Activated CD8-positive, alpha-beta T cell treated with anti-CD3 and anti-CD28 coated beads, Interleukin-2, amount 10 ng/mL, durations not matched to agents 7 days and 5 days (primary cell): ENCODE measurements at places on chromosomes 6 and 20.

DNA sequence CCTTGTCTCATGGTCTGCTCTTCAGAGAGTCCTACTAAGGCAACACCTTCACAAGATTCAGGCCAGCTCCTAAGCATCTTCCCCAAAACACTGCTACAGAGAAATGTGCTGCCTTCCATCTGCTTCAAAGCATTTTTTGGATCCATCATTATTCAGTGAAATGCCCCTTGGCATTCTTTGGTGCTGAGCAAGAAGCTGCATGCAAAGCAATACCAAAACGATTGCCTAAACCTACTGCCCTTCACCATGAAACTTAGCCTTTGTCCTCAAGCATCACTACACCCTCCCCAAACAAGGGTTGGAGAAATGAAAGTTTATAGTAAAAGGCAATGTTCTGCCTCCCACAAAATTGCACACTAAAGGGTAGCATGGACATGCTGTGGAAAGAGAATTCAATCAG is 93.5 kb downstream of the SNAP25 start:
- no peak for DNase-seq

GRCh38 chr6:9412951-9413559 is 977.7 kb upstream of the SLC35B3 start:
- DNase-seq = peak; percentile 33

DNA sequence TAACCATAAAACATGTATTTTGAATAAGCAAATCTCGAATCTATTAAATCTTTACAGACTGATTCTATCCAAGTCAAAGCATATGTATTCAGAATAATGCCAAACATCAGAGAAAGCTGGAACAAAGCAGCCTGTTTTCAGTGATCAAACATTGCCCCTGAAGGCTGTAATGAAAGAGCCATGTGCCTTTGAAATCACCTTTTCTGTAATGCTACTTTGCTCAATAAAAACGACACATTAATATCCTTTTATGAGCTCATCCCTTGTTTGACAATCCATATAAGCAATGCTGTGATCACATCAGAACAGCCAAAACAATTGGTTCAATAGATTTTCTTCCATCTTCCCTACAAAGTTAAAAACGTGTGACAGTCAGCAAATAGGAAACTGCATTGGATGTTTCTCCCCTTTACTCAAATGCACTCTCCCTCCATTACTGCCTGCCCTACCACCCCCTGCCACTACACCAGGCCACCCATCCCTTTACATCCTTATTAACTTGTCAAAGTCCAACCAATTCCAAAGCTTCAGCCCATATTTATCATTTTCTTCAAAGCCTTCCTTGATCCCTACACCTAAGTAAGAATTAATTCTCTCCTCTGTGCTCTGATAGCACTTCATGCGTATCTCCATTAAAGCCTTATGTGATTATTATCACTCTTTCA is 42.0 kb downstream of the THEMIS start:
- DNase-seq = no peak

GRCh38 chr20:2305479-2305878 is 9.7 kb downstream of the TGM3 start:
- no peak for DNase-seq

- DNase-seq = no peak
Measured at GRCh38 chr6:102501615-102502014, 1108.1 kb downstream of the GRIK2 start.

DNA sequence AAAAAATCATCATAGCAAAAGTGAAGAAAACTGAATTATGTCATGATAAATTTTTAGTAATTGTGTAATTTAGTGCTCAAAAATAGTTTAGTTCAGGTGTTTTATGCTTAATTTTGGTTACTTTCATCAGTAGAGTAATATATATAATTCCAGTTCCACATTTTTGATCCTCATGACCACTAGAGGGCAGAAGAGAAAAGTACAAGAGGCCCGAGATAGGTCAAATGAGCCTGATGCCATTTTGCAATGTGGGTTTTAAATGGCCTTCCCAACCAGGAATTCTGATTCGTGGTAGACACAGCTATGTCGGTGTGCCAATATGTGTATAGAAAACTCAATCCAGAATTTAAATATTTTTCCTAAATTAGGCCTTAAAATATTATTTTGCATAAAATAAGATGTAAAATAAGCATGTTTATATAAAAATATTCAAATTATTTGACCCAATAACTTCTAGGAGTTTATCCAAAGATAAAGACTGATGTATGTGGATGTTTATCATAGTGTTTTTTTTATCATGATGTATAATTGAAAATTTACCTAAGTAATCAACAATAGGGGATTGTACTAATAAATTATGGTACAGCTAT is 159.7 kb upstream of the RPS6KA2 start:
- peak; percentile 32 for DNase-seq

- DNase-seq = no peak
Measured at GRCh38 chr6:30322527-30323501, 3.9 kb upstream of the TRIM39 start.

GRCh38 chr6:129621252-129621651 is 88.7 kb downstream of the ARHGAP18 start:
- peak; percentile 45 for DNase-seq

DNA sequence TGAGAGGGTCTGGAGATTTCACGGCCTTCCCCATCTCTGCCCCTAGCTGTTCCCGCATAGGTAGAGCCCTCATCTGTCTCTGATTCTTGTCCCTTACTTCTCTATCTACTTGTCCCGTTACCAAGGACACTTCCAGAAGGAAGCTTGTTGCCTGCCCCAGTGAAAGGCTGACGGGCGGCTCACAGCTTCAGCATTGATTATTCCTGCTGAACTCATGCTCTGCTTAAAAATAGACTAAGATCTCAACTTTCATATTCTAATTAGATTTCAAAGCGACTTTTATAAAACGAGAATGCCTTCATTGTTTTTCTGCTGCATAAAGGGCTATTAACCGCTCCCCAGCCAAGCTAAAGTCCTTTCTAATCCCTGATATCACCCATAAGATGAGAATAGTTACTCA is 31.1 kb upstream of the MAFB start:
- no peak for DNase-seq

GRCh38 chr6:28277746-28278145 is 3.6 kb upstream of the PGBD1 start:
- DNase-seq = no peak
